NCI-H1105 (cell line): ENCODE measurements at places on chromosomes 12 and 14.

DNA sequence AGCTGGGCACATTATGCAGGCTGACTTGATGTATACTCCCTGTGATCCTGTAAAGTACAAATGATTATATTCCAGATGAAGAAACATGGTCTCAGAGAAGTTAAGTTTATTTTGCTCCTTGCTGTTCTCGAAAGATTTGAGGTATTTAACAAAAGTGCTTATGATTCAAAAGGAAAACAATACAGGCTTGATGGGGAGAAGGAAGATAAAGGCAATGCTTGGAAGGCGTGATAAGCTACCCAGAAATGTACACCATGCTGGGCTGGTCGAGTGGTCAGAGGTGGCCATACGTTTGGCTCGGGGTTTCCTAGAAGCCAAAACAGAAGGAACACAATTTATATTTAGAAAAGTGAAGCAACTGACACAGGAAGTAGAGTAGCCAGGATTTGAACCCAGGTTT lies 201.0 kb downstream of the KTN1 start:
- no peak for DNase-seq

DNA sequence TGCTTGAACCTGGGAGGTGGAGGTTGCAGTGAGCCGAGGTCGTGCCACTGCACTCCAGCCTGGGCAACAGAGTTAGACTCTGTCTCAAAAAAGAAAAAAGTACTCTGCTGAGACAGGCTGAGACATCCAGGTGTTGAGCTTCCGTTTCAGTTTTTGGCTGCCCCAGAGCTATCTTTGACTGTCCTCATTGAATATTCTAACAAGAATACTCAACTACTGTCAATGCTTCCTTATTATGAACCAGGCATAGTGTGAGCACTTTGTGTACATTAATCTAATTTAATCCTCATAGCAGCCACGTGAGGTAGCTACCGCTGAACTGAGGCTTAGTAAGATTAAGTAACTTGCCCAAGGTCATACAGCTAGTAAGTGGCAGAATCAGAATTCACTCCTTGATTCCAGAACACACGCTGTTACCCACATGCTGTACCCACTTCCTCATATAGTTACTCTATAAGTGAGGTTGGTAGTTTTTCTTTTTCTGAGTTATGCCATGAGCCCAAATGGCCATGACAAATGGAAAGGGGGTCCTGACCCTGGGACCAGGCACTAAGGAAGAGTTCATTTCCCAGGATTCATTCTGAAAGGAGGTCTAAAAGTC lies 11.3 kb downstream of the ALDH1L2 start:
- DNase-seq, result no peak

GRCh38 chr12:95083471-95083870 lies 10.1 kb upstream of the NR2C1 start:
- DNase-seq, result no peak

DNA sequence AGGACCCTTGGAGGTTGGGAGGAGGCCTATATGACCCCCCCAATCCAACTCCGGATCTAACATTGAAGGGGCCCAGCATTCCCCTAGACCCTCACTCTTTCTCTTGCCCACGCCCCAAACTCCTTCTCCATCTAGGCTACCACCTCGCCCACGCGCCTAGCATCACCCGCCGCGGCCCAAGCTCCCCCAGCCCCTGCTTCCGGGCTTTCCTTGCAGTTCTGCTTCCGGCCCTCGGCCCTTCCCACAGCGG lies 445 bp downstream of the CERS5 start:
- no peak for DNase-seq

GRCh38 chr12:127830065-127830460 lies 436.9 kb upstream of the TMEM132C start:
- DNase-seq, result no peak

DNA sequence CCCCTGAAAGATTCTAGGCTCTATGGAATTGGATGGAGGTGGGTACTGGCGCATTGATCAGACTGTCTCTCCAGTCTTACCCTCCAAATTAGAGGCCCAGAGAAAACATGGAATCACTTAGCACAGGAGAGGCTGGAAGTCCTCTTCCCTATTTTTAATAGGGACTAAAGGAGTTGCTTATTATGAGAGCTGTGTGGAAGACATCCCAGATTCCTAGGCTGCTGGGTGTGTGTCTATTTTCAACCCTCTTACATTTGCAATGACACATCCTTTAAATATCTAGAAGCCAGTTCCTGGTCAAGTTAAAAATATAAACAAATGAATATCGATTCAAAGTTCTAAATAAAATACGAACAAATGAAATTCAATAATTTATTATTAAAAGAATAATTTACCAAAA lies 58.3 kb upstream of the ARID2 start:
- DNase-seq, result no peak

GRCh38 chr12:103858953-103859601 lies 18.0 kb upstream of the NT5DC3 start:
- no peak for DNase-seq

DNA sequence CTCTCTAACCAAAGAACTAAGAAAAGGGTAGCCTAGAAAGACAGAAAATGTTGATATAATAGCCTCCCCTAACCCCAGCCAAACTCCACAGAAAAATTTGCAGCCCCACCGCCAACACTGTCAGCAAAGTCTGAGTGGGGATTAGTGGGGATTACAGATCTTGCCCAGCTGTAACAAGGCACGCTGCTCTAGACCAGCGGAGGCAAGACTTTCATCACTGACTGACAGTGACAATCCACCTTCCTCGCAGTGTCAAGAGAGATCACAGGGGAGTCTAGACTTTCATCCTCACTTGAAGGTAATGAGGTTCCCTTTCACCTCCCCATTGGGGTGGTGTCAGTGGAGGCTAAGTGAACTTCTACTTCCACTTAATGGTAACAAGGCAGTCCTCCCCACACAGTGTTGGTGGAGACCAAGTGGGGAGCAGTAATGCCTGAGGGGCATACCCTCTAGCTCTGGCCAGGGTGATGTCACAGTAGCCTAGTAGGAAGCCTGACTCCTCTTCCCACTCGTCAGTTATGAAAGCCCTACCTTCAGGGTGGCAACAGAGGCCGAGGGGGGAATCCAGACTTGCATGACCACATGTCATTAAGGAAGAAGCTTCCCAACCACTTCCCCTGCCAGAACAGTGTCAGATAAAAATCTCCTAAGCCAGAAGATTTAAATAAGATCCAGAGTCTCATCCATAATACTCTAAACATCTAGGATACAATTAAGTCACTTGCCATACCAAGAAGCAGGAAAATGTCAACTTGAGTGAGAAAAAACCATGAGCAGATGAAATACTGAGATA lies 91.7 kb upstream of the RASSF8 start:
- no peak for DNase-seq

DNA sequence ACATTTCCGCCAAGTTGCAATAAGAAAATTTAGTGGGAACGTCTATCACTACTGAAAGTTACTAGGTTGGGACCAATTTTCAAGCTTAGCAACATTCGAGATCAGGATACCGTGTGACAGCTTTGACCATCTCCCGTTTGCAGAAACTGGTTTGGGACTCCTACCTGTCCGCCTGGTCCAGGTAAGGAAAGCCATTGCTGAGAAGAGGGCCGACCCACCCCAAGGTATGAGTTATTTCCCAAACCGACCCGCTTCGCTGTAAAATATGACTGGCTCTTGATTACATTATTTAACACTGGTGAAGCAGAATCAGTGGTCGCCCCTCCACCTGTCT lies 271 bp downstream of the DNAI7 start:
- no peak for DNase-seq

DNA sequence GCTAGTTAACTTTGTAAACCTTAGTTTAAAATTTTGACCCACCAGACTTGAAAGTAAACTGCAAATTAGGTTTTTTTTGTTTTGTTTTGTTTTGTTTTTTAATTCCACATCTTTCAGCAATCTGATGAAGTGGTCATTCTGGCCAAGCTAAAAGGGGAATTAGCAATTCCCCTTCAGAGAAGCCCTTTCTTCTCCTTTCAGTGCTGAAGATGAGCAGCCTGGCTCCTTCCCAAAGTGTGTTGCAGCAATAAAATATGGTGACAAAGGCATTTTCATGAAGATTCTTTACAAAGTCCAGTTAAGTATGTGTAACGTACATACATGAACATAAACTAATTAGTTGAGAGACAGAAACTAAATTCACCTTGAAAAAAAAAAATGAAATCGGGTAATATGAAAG lies 380.1 kb downstream of the NOVA1 start:
- no peak for DNase-seq

DNA sequence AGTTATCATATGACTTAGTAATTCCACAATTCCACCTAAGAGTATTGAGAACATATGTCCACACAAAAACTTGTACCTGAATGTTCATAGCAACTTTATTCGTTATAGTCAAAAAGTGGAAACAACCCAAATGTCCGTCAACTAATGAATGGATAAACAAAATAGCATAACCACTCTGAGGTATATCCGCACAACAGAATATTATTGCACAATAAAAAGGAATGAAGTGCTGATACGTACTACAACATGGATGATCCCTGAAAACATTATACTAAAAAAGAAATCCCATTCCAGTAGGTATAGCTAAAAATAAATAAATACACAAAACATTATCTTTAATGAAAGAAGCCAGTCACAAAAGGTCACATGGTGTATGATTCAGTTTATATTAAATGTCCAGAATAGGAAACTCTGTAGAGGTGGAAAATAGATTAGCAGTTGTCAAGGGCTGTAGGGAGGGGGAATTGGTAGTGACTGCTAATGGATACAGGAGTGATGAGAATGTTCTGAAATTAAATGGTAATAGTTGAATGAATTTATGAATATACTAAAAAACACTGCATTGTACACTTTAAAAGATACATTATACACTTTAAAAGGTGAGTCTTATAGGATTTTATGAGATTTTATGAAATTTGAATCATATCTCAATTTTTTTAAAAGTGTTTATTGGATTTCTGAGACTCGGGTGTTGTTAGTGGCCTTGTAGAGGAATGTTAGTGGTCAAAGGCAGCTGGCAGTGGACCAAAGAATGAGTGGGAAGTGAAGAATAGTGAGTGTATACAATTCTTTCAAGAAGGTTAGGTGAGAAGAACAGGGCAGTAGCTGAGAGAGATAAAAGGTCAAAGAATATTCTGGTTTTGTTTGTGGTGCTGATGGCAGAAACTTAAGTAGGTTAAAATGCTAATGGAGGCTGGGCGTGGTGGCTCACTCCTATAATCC lies 36.3 kb upstream of the BAZ1A start:
- DNase-seq, result no peak
